Endothelial cell of umbilical vein (primary cell): ENCODE measurements at places on chromosomes 11 and 22. TPM values are rescaled to one million over a fixed set of nuclear protein-coding genes. Genes with fewer than 3 reads are reported as not detected.
A peak's percentile ranks its signal among the peaks of the same experiment; 100 is the strongest.

DNA sequence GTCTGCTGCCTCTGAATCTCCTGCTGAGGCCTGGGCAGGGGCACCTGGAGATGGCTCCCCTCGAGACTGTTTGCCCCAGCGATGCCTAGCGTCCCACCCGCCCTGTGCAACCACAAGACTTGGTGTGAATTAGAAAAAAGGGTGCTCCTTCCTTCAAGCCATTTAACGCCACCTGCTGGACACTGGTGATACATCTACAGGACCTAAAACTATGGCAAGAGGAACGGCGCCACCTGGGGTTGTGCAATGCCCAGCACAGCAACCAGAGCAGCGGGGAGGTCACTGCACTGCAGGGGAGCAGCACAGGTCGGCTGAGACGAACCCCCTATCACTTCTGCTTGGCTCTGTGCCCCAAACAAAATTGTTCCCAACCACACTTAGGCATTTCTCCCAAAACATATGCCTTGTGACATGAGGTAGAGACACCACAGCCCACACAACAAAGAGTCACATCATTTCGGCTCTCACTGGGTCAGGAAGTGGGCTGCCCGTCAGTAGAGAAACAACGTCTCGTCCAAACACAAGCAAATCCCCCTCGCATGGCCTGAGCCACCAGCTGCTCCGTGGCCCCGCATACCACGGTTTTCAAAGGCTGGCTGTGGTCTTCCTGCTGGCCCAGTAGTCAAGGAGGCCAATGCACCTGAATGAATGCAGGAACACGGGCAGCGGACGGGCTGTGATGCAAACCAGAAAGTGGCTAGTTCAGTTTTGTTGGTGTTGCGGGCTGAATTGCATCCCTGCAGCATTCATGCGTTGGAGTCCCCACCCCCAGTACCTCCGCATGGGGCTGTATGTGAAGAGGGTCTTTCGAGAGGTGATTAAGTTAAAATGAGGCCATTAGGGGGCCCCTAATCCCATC is 171.9 kb downstream of the SHANK2 start:
- no peak overlapping the region for H3K27ac ChIP-seq
- no peaks in the 10 kb centered on the region for H3K36me3 ChIP-seq
- H3K27me3 ChIP-seq = no peaks in the 10 kb centered on the region
- DNase-seq = no peak
- H3K4me1 ChIP-seq = no peaks in the 10 kb centered on the region

GRCh38 chr11:19705936-19706335 is 6.7 kb upstream of the NAV2 start:
- no peaks in the 10 kb centered on the region for H3K27me3 ChIP-seq
- peak; percentile 75 for DNase-seq
- H3K27ac ChIP-seq = no peak overlapping the region
- no peaks in the 10 kb centered on the region for H3K36me3 ChIP-seq

DNA sequence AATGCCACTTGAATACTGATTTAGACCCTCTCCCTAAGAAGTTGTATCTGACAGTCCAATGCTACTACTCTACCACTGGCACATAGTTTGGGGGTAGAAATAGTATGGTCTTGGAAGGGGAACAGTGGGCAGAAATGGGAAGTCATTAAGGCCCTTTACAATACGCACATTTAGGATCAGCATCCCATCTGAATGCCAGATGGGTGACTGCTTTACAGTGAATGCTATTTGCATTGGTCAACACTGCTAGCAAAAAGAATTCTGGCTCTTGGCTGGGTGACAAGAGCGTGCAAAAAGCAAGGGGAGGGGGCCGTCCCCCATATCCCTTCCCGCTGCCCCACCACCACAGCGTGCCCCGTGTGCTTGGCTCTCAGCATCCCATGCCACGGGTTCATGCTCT is 104.7 kb upstream of the BID start:
- H3K4me1 ChIP-seq = no peaks in the 10 kb centered on the region
- peaks cover 2% of the 10 kb centered on the region for H3K36me3 ChIP-seq
- no peak overlapping the region for H3K4me3 ChIP-seq
- no peaks in the 10 kb centered on the region for H3K27me3 ChIP-seq
- no peak overlapping the region for H3K27ac ChIP-seq

DNA sequence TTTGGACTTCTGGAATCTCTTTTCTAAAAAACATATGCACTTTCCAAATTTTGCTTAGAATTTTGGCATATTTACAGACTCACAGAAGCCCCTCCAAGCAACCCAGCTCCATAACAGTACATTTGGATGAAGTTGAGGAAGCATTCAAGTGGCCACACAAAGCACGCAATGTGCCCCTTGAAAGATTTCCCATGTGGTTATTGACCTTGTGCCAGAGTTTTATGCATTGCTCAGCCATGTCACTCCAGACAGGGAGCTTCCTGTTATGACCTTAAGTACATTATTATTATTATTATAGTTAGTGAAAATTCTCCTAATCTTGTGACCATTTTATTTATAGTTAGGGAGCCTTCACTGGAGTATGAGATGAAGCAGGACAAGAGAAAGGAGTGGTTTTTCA is 35.0 kb upstream of the BDNF start:
- peaks cover 5% of the 10 kb centered on the region for H3K27me3 ChIP-seq
- no peaks in the 10 kb centered on the region for H3K36me3 ChIP-seq
- DNase-seq = peak; percentile 86
- H3K4me3 ChIP-seq = no peak overlapping the region
- no peak overlapping the region for H3K27ac ChIP-seq

- H3K27ac ChIP-seq = no peak overlapping the region
- H3K36me3 ChIP-seq = no peaks in the 10 kb centered on the region
- DNase-seq = peak; percentile 38
These were observed 45.4 kb downstream of the MYO7A start for GRCh38 chr11:77173494-77173893.

The UPK3A gene
- polyA plus RNA-seq = not detected in 2 replicates

The CADM1 gene
- polyA plus RNA-seq = 0.52 and 0.92 TPM in 2 replicates
